Activated T-helper 1 cell treated with anti-CD3 and anti-CD28 coated beads, Interleukin-2, amount 50 U/mL, for 16 hours (primary cell): ENCODE measurements at places on chromosomes 7 and 10.

DNA sequence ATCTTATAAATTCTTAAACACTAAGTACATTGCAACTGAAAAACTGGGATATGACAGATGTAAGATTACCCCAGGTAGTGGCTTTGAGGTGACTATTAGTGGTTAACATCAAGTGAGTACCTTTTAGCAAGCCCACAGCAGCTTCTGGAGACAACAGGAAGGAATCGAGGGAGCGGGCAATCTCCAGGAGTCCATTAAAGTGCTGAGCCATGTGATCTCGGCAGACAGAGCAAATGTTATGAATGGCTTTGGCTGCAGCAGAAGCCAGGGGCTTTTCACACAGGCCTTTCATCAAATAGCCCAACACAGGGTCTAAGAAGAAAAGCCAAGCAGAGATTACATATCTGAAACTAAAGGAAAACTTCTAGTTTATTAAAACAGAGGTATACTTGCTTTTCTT is 48.9 kb downstream of the IRF5 start:
- no peak for DNase-seq

GRCh38 chr10:117472872-117473271 is 69.7 kb upstream of the EMX2 start:
- DNase-seq, result no peak

DNA sequence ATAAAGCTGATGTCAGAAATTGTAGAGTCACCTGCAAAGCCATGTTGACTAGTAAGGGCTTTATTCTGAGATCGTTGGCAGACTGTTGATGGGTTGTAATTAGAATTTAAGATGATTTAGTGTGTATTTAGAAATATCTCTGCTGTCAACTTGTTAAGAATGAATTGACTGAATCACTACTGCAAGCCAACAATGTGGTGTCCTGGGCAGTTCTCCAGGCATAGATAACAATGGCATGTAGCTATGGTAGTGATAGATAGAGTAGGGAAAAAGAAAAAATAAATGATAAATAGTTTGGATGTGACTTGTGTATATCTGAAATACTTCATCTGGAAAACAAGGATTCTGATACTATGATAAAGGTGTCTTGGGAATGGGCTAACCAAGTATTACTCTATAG is 640.2 kb downstream of the ARL4A start:
- no peak for DNase-seq

GRCh38 chr7:155935005-155935557 is 122.8 kb upstream of the SHH start:
- DNase-seq, result no peak

DNA sequence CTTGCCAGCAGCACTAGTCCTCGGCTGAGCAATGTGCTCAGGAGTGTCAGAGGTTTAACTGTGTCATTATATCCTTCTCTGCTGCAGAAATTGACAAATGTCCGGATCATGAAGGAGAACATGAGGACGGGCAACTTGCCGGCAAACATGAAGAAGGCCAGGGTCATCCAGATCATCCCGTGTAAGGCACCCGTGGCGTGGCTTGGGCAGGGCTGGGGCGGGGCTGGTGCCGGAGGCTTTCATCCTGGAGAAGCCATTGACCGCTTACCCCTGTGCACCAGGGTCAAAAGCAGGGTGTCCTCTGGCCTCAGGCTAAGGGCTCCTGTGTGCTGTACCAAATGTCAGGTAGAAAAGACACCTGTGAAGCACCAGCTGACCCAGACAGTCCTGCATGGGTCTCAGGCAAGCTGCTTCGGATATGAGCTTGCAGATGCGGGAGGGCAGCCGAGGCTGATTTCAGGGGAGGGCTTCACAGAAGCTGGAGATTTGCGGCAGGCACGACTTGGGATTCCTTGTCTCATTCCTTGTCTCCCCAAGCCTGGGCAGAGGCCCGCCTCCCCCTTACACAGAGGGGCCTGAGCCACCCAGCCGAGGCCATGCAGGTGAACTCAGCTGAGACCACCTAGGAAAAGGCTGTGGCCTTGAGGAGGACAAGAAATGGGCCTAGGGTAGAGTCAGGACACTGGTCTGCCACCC is 55.4 kb downstream of the MKI67 start:
- no peak for DNase-seq

DNA sequence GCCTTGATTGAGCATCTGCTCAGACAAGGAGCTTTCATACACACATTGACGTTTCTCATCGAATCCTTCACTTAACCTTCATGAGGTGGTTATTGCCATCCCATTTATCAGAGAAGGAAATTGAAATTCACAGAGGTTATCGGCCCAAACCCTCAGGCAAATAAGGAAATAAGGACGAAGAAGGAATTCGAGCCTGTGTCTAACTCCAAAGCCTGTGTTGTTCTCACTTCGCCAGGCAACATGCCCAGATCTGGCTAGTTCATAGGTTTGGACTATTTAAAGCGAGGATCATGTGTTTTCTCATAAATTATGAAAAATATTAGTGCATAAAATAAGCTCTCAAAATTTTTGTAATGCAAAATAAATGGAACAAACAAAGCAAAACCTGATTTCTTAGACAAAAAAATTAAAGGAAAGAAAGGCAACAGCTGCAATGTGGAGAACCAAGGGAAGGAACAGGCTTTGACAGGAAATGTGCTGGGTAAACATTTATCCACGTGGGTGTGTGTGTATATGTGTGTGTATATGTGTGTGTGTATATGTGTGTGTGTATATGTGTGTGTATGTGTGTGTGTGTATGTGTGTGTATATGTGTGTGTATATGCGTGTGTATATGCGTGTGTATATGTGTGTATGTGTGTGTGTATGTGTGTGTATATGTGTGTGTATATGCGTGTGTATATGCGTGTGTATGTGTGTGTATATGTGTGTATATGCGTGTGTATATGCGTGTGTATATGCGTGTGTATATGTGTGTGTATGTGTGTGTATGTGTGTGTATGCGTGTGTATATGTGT is 4.8 kb downstream of the UCN3 start:
- no peak for DNase-seq

DNA sequence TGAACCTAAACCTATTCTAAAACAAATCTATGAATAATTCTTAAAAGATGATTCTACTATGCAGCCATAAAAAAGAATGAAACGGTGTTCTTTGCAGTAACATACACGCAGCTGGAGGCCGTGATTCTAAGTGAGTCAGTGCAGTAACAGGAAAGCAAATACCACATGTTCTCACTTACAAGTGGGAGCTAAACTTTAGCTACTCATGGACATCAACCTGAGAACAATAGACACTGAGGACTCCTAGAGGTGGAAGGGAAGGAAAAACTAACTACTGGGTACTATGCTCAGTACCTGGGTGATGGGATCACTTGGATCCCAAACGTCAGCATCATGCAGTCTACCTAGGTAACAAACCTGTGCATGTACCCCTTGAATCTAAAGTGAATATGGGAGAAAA is 575.0 kb upstream of the MGMT start:
- no peak for DNase-seq

DNA sequence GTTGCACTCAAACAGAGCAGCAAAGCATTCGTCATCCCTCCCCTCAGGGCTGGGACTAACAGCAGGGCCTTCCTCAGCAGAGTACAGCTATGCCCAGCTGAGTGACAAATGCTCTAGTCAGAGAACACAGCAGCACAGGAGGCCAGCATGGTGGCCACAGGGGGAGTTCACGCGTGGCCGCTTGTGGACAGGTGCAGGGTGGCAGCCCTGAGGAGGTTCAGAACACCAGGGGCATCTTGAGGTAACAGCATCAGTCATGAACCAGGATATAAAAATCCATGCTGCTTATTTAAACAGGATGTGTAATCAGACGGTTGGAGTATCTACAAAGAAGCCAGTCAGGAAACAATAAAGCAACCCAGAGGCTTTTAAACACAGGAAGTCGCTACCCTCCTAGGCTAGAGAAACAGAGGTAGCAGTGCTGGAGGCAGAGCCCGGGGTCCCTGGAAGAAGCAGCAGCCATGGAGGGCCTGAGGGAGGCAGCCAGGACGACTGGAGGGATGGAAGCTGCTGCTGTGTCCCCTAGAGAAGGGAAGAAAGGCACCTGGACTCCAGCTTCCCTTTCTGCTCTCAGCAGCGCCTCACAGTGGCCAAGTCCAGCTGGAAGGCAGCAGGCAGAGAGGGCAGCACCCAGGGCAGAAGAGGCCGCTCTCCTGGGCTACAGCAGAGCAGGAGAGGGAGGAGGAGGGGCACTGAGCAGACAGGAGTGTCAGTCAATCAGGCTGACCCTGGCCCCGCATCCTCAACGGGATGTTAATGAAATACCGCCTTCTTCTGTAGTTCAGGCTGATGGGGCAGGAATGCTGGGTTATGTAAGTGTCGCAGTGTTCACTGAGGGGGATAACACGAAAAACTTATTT is 70.8 kb upstream of the UCN3 start:
- DNase-seq, result peak; percentile 58

- DNase-seq, result no peak
These were observed 128.4 kb downstream of the NRBF2 start for GRCh38 chr10:63261496-63261895.

DNA sequence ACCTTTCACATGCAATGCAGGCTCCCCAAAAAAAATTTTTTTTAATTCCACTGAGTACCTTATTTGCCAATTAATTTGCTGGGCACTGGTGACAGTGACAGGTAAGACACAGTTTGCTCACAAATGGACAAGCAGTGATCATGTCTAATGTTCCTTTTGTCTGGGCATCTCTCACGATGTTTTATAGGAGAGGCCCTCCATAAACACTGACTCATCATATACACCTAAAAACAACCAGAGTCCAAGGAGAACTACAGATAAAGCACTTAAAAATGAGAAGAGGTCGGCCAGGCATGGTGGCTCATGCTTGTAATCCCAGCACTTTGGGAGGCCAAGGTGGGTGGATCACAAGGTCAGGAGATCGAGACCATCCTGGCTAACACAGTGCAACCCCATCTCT is 105.1 kb downstream of the ATE1 start:
- no peak for DNase-seq

DNA sequence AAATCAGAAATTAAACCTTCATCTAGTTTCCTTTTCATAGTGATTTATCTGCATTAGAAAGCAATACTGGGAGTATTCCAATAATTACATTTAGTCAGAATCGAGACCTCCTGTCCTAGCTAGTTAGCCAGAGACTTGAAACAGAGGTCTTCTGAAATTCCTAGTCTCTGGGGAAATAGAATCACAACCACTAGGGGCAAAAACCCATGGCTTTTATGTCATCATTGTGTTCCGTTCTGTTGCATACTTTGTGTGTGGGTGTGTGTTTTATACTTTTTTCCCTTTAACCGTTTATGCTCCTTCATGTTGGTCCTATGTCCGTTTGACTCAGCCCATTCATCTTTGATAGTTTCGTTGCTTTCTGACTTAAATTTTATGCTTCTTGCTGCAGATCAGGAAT is 79.8 kb downstream of the RALA start:
- no peak for DNase-seq

GRCh38 chr10:58268454-58268945 is 462 bp upstream of the CISD1 start:
- no peak for DNase-seq

DNA sequence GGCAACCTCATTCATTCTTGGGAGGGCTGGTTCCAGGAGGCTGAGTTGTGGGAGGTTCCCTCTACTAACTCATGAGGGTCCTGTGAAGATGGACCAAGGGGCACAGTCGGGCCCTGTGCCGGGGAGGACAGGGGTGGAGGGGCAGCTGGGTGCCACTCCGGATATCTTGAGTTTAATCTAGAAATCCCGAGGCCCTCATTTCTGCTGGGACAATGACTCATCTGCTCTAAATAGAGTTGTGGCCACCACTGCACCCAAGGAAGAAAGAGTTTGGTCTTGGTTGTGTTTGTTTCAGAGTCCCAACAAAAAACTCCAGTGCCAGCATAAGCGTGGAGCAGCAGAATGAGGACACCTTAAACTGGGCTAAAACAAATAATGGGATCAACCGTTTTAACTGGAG is 82.4 kb downstream of the EBF3 start:
- no peak for DNase-seq

- DNase-seq, result no peak
These were observed 34.9 kb downstream of the R3HCC1L start for GRCh38 chr10:98169379-98169778.

GRCh38 chr10:78889536-78890063 is 179.2 kb upstream of the ZMIZ1 start:
- DNase-seq, result no peak

GRCh38 chr7:101636822-101637623 is 7.9 kb upstream of the MYL10 start:
- no peak for DNase-seq

GRCh38 chr7:131284702-131285419 is 42.8 kb upstream of the MKLN1 start:
- DNase-seq, result no peak

GRCh38 chr7:84809877-84810276 is 377.0 kb downstream of the SEMA3D start:
- no peak for DNase-seq
